ENCODE measurements at places on chromosomes 4 and X.
A peak's percentile ranks its signal among the peaks of the same experiment; 100 is the strongest.

DNA sequence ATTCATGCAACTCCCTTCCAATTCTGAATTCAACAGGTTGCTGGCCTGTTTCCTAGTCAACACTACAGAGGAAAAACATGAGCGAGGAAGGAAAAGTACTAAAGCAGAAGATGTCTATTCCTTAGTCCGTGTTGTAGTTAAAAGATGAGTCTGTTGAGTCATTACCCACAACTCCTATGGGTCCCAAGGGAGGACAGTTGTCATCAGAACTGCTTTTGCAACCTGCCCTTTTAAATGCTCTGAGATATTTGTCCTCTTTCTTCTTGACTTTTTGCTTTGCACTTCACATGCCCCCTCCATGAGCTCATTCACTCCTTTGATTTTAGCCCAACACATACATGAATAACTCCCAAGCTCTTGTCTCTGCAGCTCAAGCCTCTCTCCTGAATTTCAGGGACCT lies 119.2 kb downstream of the CORIN start:
- no peak for DNase-seq

GRCh38 chr4:17646693-17647092 lies 32.3 kb downstream of the MED28 start:
- DNase-seq = no peak

DNA sequence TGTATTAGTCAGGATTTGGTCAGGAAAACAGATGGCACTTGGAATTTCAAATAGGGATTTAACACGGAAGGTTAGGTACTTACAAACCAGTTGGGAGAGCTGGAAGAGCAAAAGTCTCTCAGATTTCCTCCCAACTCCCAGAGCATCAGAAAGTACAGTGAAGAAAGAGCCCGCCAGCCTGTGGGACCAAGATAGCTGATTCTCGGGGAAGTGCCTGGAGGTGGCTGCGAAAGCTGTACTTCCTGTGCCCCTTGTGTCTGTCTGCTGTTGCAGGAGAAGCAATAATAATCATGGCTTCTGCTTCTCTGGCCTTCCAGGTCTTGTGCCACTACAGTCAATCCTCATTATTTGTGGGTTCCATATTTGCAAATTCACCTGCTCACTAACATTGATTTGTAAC lies 221.0 kb upstream of the BCOR start:
- no peak for DNase-seq

- DNase-seq = no peak
Measured at GRCh38 chr4:169062897-169063244, 52.8 kb upstream of the CBR4 start.

- DNase-seq = no peak
Measured at GRCh38 chr4:56705334-56705733, 24.2 kb upstream of the HOPX start.

- DNase-seq = no peak
Measured at GRCh38 chrX:68632491-68632890, 15.0 kb upstream of the STARD8 start.

- no peak for DNase-seq
Measured at GRCh38 chr4:8850074-8850829, 21.4 kb downstream of the HMX1 start.

DNA sequence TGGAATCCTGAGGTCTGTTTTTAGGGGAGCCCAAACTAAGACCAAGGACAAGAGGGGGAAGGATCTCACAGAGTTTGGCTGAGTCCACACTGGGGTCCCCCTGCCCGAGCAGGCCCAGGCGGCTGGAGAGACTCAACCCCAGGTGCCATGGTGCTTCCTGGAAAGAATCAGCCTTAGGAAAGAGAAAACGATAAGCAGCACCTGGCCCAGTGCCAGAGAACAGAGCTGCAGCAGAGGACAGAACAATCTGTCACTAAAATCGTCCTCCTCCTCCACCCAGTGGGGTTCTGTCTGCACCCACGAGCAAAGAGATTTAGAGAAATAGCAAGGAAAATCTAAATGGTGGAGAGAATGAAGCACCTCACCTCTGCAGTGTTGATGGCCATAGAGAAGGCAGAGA lies 470.5 kb downstream of the BCOR start:
- peak; percentile 71 for DNase-seq

GRCh38 chrX:75115707-75116413 lies 40.2 kb downstream of the ABCB7 start:
- no peak for DNase-seq

DNA sequence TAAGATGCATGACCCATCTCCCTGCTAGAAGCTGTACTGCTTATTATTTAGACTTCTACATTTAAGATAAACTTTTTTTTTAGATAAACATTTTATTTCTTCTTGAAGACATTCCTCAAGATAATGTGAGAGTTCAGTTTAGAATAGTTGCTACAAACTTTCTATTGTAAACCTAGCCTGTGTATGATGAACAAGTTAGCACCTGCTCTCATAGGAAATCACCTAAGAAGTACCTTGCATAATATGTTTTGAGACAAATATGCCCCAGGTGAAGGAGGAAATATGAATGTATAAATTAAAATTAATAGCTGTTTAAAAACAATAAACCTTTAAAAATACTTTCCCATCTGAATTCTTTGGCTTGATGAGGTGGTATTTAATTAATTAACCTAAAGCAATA lies 35.6 kb downstream of the RASGEF1B start:
- no peak for DNase-seq

GRCh38 chr4:11525085-11525484 lies 96.4 kb upstream of the HS3ST1 start:
- DNase-seq = no peak

GRCh38 chr4:7352486-7352885 lies 82.2 kb downstream of the PSAPL1 start:
- DNase-seq = no peak

- no peak for DNase-seq
Measured at GRCh38 chr4:89434364-89434988, 126.9 kb upstream of the GPRIN3 start.

DNA sequence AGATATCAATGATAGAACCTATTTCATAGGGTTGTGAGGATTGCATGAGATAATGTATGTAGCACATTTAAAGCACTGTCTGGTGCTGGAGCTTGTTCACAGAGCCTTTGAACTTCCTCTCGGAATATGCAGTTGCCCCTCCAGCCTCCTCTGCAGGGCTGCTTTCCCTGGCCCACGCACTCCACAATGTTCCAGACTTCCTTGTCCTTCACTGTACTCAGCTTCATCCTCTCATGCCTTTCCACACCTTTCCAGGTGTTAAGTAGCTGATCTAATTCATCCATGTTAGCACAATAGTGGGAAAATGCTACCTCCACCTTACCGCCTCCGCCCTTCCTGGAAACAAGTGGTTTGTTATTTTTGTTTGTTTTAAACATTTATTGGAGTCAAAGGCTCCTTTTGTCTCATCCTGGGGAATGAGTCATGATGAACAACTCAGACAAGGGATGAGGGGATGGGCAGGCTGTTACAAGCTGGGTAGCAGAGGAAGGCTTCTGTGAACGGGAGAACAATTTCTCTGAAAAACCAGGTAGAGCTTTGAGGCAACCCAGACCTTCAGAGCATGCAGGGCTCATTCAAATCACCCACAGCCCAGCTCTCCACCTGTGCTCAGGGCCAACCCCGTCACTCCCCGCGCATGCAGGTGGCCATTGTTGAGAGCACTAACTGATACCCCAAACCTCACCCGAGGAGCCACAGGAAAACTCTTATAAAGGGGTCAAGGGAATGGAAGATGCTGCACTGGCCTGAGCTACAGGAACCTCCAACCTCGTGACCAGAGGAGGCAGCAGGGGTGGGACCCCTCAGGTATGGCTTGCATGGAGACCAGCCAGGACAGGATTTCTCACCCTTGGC lies 84.9 kb upstream of the TBL1X start:
- no peak for DNase-seq

DNA sequence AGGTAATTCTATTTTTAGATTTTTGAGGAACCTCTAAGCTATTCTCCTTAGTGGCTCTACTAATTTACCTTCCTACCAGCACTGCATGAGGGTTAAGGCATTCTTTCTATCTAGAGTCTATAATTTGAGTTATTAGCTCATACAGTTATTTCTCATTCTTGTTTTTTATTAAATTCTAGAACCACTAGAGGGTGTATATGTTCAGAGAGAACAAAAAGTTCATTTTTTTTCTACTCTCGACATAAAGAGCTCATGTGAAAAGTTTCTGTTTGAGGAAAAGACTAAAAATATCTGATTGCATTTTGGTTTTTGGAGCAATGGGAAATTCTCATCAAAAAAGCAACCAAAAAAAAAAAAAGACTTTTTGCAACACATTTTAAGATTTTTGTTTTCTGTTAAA lies 57.0 kb upstream of the LRAT start:
- no peak for DNase-seq

DNA sequence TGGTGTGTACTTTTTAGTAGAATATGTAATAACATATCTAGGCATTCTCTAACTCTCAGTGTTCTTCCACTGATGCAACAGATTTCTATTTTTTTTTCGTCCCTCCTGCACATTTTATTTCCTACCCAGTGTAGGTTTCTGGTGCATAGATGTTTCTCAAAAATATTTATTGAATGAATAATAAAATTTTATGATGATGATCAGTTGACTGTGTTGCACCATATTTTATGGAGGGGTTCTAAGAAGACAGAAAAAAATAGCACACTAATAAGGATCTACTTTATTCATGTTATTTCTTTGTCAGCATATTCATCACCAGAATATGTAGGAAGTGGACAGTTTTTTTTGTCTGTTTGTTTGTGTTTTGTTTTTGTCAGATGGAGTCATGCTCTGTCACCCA lies 2529.3 kb downstream of the ARAP2 start:
- DNase-seq = no peak

GRCh38 chrX:45714866-45715265 lies 514.2 kb upstream of the DIPK2B start:
- DNase-seq = no peak

- DNase-seq = no peak
Measured at GRCh38 chr4:96407225-96407624, 567.3 kb downstream of the PDHA2 start.

- no peak for DNase-seq
Measured at GRCh38 chr4:11746734-11747133, 318.0 kb upstream of the HS3ST1 start.

DNA sequence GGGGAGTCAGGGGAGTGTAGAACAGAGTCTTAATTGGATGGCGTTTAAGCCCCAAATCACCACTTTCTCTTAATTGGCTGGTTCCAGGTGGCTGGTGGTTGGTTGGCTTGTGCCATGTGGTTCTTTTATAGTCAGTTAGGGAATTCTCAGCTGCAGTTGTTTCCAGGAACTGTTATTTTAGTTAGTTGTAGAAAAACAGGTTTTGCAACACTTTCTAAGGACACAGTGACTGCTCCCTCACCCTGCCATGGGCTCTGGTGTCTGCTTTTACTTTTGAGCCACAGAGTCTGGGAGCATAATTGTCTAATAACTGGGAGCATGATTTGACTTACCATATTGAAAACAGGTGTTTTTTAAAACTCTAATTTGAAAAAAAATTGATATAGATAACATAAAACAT lies 75.8 kb upstream of the PCDH18 start:
- no peak for DNase-seq

GRCh38 chr4:109703664-109704361 lies 568 bp upstream of the CASP6 start:
- DNase-seq = no peak

- no peak for DNase-seq
Measured at GRCh38 chr4:41329361-41329760, 72.6 kb downstream of the UCHL1 start.

- DNase-seq = no peak
Measured at GRCh38 chr4:108950158-108950915, 187.5 kb upstream of the ETNPPL start.

- no peak for DNase-seq
Measured at GRCh38 chrX:153184787-153185186, 5.7 kb downstream of the MAGEA1 start.

All from BE2C (cell line).